Endothelial cell (in vitro differentiated cells): ENCODE measurements at places on chromosomes 2 and 18. TPM values are rescaled to one million over a fixed set of nuclear protein-coding genes. Genes with fewer than 3 reads are reported as not detected.
A peak's percentile ranks its signal among the peaks of the same experiment; 100 is the strongest.

DNA sequence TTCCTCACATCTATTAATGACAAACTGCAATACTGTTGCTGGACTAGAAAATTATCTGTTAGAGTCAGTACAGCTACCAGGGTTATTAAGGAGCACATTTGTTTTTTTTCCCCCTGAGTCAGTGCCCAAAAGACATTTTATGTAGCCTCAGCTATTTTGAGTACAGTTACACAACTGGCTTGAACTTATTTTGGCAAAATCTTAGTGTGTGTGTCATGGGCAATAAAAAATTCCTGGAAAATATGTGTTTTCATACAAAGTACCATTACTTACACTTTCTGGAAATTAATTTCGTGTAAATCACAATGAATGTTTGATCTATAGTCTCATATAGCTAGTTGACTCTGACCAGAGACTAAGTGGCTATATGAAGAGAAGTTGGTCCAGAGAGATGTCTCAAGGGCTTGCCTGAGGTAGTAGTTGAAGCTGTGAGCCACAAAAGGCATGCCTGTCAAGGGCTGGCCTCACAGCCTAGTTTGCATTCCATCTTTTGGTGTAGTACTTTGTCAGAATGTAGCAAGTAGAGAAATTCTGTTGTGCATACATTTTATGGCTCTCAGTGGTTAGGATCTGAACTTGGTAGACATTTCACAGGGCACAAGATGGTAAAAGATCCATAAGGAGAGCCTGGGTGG, 283.4 kb downstream of the MTX2 start:
- H3K4me1 ChIP-seq = peaks cover 29% of the 10 kb centered on the region
- no peaks in the 10 kb centered on the region for H3K36me3 ChIP-seq
- H3K27ac ChIP-seq = peak overlapping the region; percentile 32
- no peak for DNase-seq

CD8A gene
- total RNA-seq = not detected

DNA sequence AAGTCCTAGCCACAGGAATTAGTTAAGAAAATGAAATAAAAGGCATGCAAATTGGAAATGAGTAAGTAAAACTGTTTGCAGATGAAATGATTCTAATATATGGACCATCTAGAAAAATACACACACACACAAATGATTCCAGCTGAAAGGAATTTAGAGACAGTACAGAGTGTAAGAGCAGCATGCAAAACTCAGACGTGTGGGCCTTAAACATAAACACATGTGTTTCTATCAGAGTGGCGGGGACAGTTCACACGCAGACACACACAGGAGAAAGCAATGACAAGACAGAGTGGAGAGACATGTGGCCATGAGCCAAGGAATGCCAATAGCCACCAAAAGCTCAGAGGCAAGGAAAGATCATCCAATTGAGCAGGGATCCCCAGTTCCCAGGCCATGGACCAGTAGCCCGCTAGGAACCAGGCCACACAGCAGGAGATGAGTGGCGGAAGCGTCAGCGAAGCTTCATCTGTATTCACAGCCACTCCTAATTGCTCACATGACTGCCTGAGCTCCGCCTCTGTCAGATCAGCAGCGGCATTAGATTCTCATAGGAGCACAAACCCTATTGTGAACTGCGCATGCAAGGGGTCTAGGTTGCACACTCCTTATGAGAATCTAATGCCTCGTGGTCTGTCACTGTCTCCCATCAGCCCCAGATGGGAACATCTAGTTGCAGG, 155.4 kb downstream of the ARL4C start:
- H3K4me3 ChIP-seq = no peak overlapping the region
- peaks cover 3% of the 10 kb centered on the region for H3K27me3 ChIP-seq
- no peaks in the 10 kb centered on the region for H3K36me3 ChIP-seq
- no peaks in the 10 kb centered on the region for H3K4me1 ChIP-seq

DNA sequence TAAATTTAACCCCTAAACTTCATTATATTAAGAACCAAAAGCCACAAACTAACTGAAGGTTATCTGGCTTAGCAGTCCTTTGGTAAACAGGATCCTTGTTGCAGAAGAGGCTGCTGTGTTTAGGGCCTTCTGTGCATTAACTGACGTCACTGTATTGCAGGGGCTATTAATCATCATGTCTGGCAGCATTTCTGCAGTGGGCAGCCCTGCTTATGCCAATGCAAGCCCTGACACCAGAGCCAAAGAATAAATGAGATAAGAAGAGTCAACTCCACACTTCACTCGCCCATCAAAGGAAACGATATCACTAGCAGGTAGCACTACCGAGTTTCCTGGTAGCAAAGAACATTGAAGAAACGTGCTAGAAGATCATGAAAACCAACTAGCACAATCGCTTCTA, 110.6 kb downstream of the PLEKHM3 start:
- H3K4me3 ChIP-seq = no peak overlapping the region
- no peak overlapping the region for H3K27ac ChIP-seq
- no peaks in the 10 kb centered on the region for H3K36me3 ChIP-seq
- DNase-seq = no peak

DNA sequence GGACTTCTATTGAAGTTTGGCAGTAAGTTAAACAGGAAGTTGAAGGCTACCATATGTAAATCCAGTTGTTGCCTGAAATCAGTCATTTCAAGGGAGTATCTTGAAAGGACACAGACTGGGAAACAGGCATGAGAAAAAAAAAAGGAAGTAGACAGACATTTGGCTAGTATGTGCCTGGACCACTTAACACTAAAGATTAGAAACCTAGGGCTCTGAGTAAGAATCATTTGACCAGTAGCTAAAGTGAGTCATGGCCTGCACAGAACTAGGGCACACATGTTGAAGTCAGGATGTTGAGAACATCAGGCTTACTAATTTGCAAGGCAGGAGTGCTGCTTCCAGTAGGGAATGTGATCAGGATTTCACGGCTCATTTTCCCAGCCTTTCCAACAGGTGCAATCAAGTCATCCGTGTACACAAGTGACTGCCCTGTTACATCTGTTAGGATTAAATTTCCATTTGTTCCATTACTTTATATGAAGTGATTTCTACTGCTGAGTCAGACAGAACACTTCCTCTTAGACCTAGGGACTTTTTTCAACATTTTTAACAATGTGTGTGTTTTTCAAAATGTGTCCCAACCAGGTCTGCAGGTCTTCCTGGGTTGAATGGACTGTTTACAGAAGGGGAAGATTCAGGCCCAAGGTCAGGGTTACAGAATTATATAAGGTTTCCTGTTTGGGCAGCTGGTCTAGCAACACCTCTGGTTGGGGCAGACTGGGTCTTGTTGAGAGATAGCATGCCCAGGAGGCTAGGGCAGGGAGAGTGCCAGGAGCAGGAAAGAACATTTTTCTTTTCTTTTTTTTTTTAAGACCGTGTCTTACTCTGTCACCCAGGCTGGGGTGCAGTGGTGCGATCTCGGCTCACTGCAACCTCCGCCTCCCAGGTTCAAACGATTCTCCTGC, 145.6 kb downstream of the TGIF1 start:
- DNase-seq = no peak
- H3K27me3 ChIP-seq = peaks cover 9% of the 10 kb centered on the region
- no peaks in the 10 kb centered on the region for H3K36me3 ChIP-seq
- peaks cover 43% of the 10 kb centered on the region for H3K4me1 ChIP-seq
- H3K27ac ChIP-seq = peak overlapping the region; percentile 95

DNA sequence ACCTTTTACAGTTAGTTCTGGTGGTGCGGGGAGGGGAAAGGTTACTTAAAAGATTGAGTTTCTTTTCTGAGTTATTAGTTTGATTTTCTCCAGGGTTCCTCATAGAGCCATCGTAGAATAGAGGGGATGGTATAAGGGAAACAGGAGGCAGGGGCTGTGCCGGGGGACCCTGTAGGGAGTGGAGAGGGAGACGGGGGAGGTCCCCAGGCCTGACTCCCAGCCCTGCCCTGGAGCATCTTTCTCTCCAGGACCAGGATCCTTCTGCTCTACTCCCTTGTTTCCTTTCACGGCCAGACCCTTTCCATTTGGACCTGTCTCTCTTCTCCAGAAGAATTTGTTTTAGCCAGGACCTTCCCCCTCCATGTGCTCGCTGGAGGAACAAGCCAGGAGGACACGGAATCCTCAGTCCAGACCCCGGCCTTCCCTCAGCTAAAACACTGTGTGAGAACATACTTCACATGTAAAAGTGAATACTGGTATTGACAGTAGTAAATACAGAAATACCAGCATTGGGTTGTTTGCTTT, 35.4 kb downstream of the DGKD start:
- no peak overlapping the region for H3K4me3 ChIP-seq
- H3K27me3 ChIP-seq = no peaks in the 10 kb centered on the region
- no peak overlapping the region for H3K27ac ChIP-seq
- no peaks in the 10 kb centered on the region for H3K36me3 ChIP-seq

CD28 gene
- not detected for total RNA-seq

GRCh38 chr18:80253871-80254492, 6.7 kb upstream of the PARD6G start:
- peaks cover 8% of the 10 kb centered on the region for H3K36me3 ChIP-seq
- H3K27ac ChIP-seq = no peak overlapping the region
- H3K27me3 ChIP-seq = peaks cover 3% of the 10 kb centered on the region

GRCh38 chr18:74506448-74507084, 10.4 kb downstream of the CNDP2 start:
- no peak for DNase-seq
- no peaks in the 10 kb centered on the region for H3K4me1 ChIP-seq
- peaks cover 58% of the 10 kb centered on the region for H3K36me3 ChIP-seq
- H3K27me3 ChIP-seq = no peaks in the 10 kb centered on the region

ALK gene
- total RNA-seq = 0.05 TPM

- no peak overlapping the region for H3K4me3 ChIP-seq
- no peak for DNase-seq
- H3K4me1 ChIP-seq = peaks cover 3% of the 10 kb centered on the region
- H3K36me3 ChIP-seq = peaks cover 5% of the 10 kb centered on the region
These were observed 15.7 kb upstream of the CNNM3 start for GRCh38 chr2:96800061-96801004.

NTSR2 gene
- total RNA-seq = not detected

- H3K36me3 ChIP-seq = no peaks in the 10 kb centered on the region
- peaks cover 4% of the 10 kb centered on the region for H3K27me3 ChIP-seq
- no peak overlapping the region for H3K4me3 ChIP-seq
- H3K4me1 ChIP-seq = peaks cover 4% of the 10 kb centered on the region
- no peak overlapping the region for H3K27ac ChIP-seq
These were observed 37.6 kb downstream of the PROC start for GRCh38 chr2:127455566-127456493.

GRCh38 chr18:66971960-66972359, 368.1 kb upstream of the CDH19 start:
- no peak overlapping the region for H3K4me3 ChIP-seq
- H3K4me1 ChIP-seq = no peaks in the 10 kb centered on the region
- no peaks in the 10 kb centered on the region for H3K36me3 ChIP-seq
- no peak for DNase-seq

DNA sequence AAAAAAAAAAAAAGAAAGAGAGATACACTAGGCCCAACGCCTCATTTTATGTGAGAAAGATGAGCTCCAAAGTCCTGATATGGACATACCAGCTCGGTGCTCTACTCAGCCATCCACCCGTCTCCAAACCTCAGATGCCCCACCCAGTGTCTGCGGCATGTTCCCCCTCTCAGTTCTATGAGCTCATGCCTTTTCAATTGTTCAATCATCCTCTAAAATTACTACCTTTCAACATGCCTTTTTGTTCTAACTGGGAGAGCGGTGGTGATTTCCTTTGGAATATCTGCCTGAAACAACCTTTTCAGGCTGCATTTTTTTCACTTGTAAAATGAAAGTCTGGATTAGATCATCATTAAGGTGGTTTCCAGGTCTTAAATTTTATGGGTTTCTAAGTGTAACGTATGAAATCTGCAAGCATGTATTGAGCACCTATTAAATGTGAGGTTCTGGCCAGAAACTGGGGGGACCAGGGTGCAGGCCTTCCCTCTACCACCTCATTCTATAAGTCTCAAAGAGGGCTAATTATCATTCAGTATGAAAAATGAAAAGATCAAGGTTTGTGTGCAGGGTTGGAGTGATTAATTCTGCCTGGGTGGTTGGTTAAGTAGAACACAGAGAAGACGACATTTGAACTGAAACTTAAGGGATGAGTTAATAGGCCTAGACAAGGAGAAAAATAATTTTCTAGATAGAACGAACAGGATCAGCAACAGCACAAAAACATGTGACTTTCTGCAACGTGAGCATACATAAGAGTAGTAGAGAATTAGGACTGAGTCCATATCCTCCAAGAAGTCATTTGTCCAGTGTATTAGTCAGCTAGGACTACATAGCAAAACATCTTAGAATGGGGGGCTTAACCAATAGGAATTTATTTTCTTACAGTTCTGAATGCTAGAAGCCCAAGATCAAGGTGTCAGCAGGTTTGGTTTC, 87.4 kb upstream of the GLS start:
- DNase-seq = no peak
- H3K27me3 ChIP-seq = peaks cover 3% of the 10 kb centered on the region
- H3K36me3 ChIP-seq = no peaks in the 10 kb centered on the region

GRCh38 chr18:79361766-79362522, 33.8 kb upstream of the NFATC1 start:
- H3K4me1 ChIP-seq = peaks cover 4% of the 10 kb centered on the region
- H3K4me3 ChIP-seq = no peak overlapping the region
- H3K27me3 ChIP-seq = peaks cover 10% of the 10 kb centered on the region
- peaks cover 30% of the 10 kb centered on the region for H3K36me3 ChIP-seq
- DNase-seq = no peak

DNA sequence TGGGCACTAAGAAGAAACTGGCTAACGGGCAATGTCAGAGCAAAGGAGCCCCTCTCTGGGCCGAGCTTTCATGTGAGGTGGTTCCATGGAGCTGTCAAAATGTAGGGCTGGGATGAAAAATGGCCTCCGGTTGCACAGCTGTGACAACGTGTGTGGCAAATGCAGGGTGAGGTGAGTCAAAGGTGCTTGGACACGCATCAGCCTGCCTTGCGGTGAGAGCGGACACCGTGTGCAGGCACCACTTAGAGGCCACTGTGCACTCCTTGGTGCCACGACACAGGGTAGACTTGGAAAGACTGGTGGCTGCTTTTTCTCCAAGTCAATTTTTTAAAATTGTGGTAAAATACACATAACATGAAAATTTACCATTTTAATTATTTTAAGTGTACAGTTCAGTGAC, 195.4 kb downstream of the ZBTB7C start:
- H3K4me1 ChIP-seq = no peaks in the 10 kb centered on the region
- no peaks in the 10 kb centered on the region for H3K36me3 ChIP-seq
- H3K27ac ChIP-seq = no peak overlapping the region
- peaks cover 9% of the 10 kb centered on the region for H3K27me3 ChIP-seq

MOGAT1 gene
- 0.26 TPM for total RNA-seq
